ENCODE measurements at places on chromosomes 11 and 22. TPM values are rescaled to one million over a fixed set of nuclear protein-coding genes. Genes with fewer than 3 reads are reported as not detected.

PKDREJ gene
- total RNA-seq = not detected

OR52A1 gene
- not detected for total RNA-seq

DNA sequence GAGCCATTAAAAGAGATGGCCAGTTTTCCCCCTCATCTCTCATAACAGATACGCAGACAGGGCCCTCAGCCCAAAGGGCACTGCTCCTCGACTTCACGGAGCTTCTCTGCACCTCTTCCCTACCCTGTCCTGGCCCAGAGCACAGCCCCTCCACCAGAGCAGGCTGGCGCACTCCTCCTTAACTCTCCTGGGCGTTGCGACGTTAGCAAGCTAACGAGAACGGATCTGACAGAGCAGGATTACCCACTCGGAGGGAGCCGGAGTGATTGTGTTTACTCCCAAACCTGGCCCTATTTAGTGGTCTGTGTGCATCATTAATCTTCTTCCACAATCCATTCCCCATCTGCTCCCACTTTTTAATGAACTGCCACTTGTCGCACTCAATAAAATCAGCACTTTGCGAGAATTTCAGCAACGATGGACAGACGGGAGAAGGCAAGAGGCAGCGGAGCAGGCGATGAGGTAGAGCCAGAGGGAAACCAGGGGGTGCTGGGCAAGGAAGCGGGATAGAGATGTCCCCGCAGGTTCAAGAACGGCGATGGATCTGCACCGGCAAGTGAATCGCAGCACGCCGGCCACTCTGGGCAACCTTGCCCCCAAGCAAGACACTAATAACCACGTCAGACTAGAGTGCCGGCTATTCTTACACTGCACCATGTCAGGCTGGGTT lies 159.4 kb downstream of the BUD13 start:
- no peak overlapping the region for H3K27ac ChIP-seq
- no peak for DNase-seq
- H3K27me3 ChIP-seq = peaks cover 25% of the 10 kb centered on the region
- H3K4me3 ChIP-seq = no peak overlapping the region

- H3K27me3 ChIP-seq = no peaks in the 10 kb centered on the region
- DNase-seq = no peak
- H3K4me3 ChIP-seq = no peak overlapping the region
- no peak overlapping the region for H3K27ac ChIP-seq
- no peaks in the 10 kb centered on the region for H3K4me1 ChIP-seq
- H3K36me3 ChIP-seq = no peaks in the 10 kb centered on the region
Observed at GRCh38 chr11:123391646-123392348, 38.3 kb upstream of the GRAMD1B start.

- H3K36me3 ChIP-seq = peaks cover 11% of the 10 kb centered on the region
- H3K4me1 ChIP-seq = peaks cover 3% of the 10 kb centered on the region
- DNase-seq = no peak
- H3K4me3 ChIP-seq = peak overlapping the region; percentile 74
- H3K27ac ChIP-seq = peak overlapping the region; percentile 84
Observed at GRCh38 chr22:38793317-38793716, 626 bp downstream of the DNAL4 start.

GRCh38 chr11:62694455-62695167 lies 5.3 kb upstream of the LRRN4CL start:
- no peaks in the 10 kb centered on the region for H3K27me3 ChIP-seq
- peaks cover 49% of the 10 kb centered on the region for H3K36me3 ChIP-seq
- H3K27ac ChIP-seq = no peak overlapping the region
- H3K4me1 ChIP-seq = peaks cover 8% of the 10 kb centered on the region

DNA sequence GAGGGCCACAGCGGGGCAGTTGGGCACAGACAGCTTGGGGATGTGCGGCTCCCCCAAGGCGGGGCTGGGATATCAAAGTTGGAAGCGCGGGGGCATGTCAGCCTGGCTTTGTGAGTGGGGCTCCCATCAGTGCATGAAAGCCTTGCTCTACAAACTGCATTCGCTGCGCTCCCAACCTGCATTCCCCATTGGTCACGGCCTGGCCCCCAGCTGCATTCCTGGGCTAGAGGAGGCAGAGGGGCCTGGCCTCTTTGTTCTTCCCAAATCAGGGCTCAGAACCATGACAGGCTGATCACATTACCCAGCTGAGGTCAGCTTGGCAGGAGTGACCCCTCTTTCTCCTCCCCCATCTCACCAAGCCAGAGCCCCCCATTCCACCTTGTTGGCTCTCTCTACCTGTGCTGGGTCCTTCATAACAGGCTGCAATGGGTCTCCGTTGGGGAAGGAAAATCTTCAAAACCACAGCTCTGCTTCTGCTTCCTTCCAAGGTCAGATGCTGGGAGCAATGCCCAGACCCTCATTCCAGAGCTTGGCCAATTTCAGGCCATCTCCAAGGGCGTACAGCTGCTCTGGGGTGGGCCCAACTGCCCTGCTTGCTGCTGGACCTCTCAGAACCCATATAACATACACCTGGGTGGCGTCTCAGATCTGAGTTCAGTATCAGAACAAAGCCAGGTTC lies 38.7 kb upstream of the CDON start:
- no peaks in the 10 kb centered on the region for H3K36me3 ChIP-seq
- peak overlapping the region; percentile 57 for H3K27ac ChIP-seq
- no peaks in the 10 kb centered on the region for H3K4me1 ChIP-seq
- no peaks in the 10 kb centered on the region for H3K27me3 ChIP-seq

LSP1 gene
- total RNA-seq = 29.8 TPM

SPDYC gene
- total RNA-seq = not detected

DNA sequence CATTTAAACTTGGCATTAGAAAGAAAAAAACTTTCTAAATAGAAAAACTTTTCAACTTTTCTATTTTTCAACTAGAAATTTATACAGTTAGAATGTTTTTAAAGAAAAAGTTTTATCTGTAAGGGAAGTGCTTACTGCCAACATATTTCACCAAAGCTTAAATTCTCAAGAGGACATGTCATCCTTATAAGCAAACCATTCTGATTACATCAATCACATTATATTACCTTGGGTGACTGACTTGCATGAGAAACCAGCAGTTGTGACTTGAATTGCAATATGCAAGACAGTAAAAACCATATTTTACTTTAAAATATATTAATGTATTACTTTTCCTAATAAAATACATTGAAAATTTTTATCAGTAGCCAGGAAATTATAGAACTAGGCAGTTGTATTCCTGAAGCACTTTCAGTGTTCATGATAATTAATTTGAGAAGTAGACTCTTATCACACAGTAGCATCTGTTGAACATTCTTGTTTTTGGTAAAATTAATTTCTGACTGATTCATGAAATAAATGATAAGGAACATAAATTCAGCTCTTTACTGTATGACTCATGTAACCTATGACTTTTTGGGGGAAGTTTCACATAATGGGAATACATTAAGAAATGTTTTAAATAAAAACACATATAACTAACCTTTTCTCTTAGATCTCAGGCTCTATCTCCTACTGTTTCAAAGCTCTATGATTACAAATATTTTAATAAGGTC lies 345.0 kb upstream of the CCDC179 start:
- no peak overlapping the region for H3K4me3 ChIP-seq
- H3K4me1 ChIP-seq = no peaks in the 10 kb centered on the region
- H3K27ac ChIP-seq = no peak overlapping the region

LRRC75B gene
- total RNA-seq = 6.8 TPM

RFPL3 gene
- total RNA-seq = not detected

DNA sequence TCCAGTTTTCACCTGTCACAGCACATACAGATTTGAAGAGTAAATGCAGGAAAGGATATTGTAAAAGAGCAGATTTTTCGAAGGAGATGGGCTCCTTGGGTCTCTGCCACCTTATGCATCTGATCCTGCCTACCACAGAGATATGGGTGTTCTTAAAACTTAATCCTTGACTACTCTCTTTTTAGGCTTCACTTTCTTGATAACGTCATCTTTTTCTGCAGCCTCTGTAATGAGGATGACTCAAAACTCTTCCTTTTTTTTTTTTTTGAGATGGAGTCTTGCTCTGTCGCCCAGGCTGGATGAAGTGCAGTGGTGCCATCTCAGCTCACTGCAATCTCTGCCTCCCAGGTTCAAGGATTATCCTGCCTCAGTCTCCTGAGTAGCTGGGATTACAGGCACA lies 7.8 kb downstream of the PRR14L start:
- H3K4me3 ChIP-seq = no peak overlapping the region
- no peak overlapping the region for H3K27ac ChIP-seq
- no peaks in the 10 kb centered on the region for H3K27me3 ChIP-seq
- H3K4me1 ChIP-seq = peaks cover 61% of the 10 kb centered on the region

FUT4 gene
- total RNA-seq = 7.3 TPM

DNA sequence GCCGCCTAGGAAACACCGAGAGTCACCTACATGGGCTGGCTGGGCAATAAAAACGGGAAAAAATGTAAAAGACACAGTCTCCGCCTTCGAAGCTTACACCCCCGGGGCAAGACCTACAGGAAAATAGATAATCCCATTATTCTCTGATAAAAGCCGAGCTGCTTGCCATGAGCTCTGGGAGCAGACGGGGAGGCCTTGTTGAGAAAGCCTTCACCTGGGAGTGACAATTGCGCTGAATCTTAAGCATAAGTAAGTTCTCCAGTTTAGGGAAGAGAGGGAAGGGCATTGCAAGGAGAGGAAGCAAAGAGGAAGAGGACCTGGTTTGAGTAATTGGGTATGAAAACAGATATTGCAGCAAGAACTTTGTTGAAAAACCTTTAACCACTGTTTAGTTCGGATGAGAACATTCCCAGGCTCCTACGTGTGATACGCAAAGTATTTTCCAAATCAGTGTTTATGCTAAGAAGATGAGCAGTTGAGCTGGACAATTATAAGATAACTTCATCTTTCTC lies 813 bp upstream of the BTBD10 start:
- H3K4me1 ChIP-seq = peaks cover 41% of the 10 kb centered on the region
- H3K27me3 ChIP-seq = peaks cover 1% of the 10 kb centered on the region
- H3K4me3 ChIP-seq = peak overlapping the region; percentile 77

GRCh38 chr22:42439821-42440674 lies 7.8 kb upstream of the NFAM1 start:
- no peak for DNase-seq
- H3K36me3 ChIP-seq = no peaks in the 10 kb centered on the region
- peaks cover 16% of the 10 kb centered on the region for H3K4me1 ChIP-seq

ADAMTS8 gene
- 1.2 TPM for total RNA-seq

- DNase-seq = no peak
- H3K4me1 ChIP-seq = no peaks in the 10 kb centered on the region
- H3K36me3 ChIP-seq = no peaks in the 10 kb centered on the region
- H3K27ac ChIP-seq = no peak overlapping the region
- H3K27me3 ChIP-seq = peaks cover 78% of the 10 kb centered on the region
Observed at GRCh38 chr11:119791701-119792151, 62.7 kb upstream of the NECTIN1 start.

DNA sequence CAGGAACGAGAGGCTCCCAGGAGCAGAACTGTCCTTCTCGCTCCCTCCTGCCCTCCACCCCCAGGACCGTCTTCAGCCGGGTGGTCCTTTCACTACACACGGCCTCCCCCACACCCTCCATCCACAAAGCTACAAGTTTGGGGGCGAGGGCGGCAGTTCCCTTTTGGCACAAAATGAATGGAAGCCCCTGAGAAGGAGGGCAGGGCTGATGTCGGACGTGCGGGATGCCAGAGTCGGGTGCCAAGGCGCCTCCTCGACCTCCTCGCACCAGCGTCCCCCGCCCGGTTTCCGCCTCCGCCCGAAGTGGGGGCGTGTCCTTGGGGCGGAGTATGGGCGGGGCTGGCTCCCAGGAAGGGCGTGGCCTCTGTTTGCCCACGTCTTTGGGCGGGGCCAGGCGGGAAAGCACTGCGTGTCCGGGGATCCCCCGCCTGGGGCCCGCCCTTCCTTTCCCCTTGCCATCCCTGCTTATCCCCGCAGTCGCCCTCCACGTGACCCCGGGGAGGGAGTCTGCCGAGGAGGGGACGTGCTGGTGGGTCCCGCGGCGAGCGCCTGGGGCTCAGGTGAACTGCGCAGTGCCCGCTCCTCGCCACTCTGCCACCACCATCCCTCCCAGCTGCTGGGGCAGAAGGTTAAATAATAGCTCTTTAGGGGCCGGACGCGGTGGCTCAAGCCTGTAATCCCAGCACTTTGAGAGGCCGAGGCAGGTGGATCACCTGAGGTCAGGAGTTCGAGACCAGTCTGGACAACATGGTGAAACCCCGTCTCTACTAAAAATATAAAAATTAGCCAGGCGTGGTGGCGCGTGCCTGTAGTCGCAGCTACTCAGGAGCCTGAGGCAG lies 937 bp upstream of the EFEMP2 start:
- H3K36me3 ChIP-seq = peaks cover 1% of the 10 kb centered on the region
- H3K27me3 ChIP-seq = no peaks in the 10 kb centered on the region
- peak; percentile 99 for DNase-seq

- no peaks in the 10 kb centered on the region for H3K36me3 ChIP-seq
- no peak overlapping the region for H3K4me3 ChIP-seq
- H3K4me1 ChIP-seq = no peaks in the 10 kb centered on the region
- no peaks in the 10 kb centered on the region for H3K27me3 ChIP-seq
Observed at GRCh38 chr11:59822989-59823566, 12.5 kb upstream of the MRPL16 start.

- no peak overlapping the region for H3K4me3 ChIP-seq
- DNase-seq = no peak
- H3K27ac ChIP-seq = no peak overlapping the region
- H3K27me3 ChIP-seq = no peaks in the 10 kb centered on the region
- H3K36me3 ChIP-seq = no peaks in the 10 kb centered on the region
Observed at GRCh38 chr11:2708757-2709281, 9.0 kb upstream of the KCNQ1OT1 start.

DNA sequence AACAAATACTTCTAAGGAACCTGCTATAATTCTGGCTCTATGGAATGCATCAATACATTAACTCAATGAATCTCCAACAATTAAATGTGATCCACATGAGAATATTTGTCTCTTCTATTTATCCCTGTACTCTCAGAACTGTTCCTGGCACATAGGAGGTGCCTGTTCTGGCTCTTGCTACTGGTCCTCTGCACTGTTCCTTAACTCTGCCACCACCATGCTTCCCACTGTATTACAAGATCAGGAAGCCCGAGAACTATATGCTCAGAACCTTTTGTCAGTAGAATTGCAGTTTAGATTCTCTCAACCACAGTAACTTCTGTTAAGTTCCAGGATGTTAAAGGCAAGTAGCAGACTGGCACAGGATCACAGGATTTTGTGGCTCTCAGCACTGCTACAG lies 376.3 kb upstream of the CCDC90B start:
- no peaks in the 10 kb centered on the region for H3K4me1 ChIP-seq
- H3K27me3 ChIP-seq = no peaks in the 10 kb centered on the region
- H3K27ac ChIP-seq = no peak overlapping the region
- DNase-seq = no peak
- no peak overlapping the region for H3K4me3 ChIP-seq

Measured in left lung (tissue), 14 donors.